HEK293T (cell line): ENCODE measurements at places on chromosomes 6 and 20.

DNA sequence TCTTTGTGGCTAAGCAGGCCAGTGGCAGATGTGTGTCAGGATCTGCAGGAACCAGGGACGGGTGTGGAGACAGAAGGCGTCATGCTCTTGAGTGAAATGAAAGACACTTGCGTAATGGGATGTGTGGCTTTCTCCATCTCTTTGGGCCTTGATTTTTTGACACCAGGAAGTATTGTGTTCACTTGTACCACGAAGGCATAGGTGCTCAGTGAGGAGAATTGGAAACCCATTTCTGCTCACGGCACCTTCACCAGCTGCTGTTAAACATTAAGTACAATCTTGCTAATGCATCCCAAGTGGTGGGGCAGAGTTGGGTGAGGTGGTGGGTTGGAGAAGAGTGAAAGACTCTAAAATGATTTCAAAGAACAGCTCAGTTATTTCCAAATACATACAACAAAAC, 30.0 kb downstream of the GJA10 start:
- no peak for DNase-seq

GRCh38 chr20:10919396-10920140, 245.8 kb upstream of the JAG1 start:
- DNase-seq = no peak

DNA sequence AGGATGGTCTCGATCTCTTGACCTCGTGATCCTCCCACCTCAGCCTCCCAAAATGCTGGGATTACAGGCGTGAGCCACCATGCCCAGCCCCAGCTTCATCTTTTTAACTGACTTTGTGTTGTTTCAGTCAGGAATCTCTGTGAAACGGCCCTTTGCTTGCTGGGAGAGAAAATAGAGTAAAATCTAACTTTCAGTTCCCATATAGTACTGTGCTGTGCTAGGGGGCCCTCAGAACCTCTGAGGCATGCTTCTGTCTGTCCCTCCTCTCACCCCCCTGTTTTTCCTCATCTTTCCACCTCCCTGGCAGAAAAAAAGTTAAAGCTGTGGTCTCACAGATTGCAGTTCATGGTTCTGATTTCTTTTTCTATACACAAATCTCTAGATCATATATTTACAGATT, 48.4 kb downstream of the LRP11 start:
- DNase-seq = no peak

DNA sequence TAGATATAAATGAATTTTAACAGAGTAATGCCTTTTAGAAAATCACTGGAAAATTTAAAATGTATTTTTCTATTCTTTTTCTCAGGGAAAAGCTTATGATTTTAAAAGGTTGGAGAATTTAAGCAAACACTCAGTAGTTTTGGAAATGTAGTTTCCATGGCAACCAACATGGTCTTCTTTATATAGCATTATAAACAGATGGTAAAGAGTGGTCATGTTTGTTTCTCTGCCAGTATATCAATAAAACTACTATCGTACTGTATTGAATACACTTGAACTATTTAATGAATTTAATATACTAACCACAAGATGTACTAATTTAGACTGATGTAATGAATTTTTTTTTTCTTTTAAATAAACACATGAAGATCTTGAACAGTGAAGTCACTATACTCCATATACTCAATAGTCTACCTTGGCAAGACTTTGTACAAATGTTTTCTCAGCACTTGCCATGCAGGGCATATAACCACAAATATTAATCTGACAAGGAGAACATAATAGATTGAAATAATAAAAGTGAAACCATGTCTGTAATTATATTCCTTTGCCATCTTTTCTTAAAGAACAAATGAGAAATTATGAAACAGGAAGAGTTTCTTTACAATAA, 105.5 kb downstream of the PDSS2 start:
- no peak for DNase-seq

DNA sequence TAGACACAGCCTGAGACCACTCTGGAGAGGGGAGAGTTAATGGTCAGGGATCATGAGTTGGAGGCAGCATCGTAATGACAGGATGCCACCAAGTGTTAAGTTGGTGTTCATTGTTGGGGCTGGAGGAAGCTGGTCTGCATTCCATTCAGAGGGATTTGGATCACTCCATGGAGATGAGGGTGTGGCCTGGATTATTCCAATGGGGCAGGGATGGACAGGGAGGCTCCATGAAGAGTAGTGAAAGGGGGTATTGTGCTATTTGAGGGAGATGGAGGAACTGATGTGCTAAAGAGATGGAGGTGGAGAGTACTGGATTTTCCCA, 1.1 kb downstream of the SAPCD1 start:
- no peak for DNase-seq

GRCh38 chr6:168581706-168582105, 140.7 kb downstream of the SMOC2 start:
- DNase-seq = no peak

GRCh38 chr20:36355469-36356171, 49.5 kb downstream of the DLGAP4 start:
- DNase-seq = no peak

DNA sequence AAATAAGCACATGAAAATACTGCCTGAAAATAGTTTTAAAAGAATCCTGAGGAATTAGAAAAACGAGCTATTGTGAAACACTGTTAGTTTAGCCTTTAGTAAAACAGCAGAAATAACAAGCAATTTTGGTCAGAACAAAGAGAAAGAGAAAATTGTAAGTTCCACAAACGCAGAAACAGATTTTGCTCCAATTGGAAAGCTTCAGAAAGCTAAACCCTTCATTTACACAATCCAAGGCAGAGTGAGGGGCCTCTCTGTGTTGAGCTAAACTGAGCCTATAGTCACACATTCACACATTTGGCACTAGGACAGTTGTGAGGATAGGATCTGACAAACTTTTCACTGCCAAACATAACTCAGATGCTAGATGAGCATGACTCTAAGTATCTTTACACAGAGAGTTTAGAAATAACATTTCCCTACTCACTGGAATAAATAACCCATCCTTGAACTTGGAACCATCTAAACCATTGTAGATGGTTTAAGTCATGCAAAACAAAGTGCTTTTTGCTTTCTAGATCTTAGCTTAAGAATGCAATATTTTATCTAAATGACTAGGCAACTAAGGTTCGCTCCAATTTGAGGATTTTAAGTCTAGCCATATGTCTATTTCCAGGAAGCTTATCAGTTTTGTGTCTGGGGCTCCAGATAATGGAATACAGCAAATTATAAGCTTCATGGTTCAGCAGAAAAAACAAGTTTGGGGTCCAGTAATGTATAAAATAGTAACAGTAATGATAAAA, 122.6 kb downstream of the SGK1 start:
- DNase-seq = no peak

- DNase-seq = peak; percentile 34
These were observed 154.7 kb upstream of the LAMP5 start for GRCh38 chr20:9359561-9360308.

DNA sequence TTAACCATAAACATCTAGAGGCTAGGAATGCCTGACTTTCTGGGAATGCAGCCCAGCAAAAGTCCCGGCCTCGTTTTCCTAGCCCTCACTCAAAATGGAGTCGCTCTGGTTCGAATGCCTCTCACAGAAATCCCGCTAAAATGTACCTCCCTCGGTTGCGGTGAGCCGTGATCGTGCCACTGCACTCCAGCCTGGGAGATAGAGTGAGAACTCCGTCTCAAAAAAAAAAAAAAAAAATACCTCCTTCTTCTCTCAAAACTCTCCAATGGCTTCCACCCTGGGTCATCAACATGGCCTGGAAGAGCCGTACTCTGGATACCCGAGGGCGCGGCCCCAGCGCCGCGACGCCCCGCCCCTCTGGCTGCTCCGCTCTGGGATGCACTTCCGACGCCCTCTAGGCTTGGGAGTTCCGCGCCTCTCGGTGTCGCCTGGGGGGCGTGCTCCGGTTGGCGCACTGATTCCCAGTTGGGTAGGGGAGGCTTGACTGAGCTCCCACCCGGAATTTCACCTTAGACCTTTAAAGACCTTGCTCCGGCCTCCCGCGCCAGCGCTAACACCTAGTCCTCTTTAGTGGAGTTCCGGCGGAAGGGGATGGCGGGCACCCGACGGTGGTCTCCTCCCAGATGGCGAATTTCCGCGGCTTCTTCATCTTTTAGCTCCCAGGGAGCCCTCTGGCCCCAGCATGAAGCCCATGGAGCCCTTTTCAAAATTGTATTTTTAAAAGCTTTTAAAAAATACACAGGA, 12.3 kb downstream of the HMGN4 start:
- no peak for DNase-seq

DNA sequence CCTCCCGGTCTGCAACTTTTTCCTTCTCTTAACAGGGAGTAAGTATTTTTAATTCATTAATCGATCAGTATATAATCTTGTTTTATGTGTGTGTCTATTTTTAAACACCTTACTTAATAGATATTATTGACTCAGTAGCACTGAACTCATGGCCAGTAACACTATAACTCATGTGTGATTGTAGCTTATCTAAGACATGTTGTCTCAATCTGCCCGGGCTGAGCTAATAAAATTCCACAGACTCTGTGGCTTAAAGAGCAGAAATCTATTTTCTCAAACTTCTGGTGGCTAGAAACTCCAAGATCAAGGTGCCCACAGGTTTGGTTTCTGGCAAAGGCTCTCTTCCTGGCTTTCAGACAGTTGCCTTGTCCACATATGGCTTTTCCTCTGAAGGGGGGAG, 68.8 kb upstream of the TNFAIP3 start:
- no peak for DNase-seq

DNA sequence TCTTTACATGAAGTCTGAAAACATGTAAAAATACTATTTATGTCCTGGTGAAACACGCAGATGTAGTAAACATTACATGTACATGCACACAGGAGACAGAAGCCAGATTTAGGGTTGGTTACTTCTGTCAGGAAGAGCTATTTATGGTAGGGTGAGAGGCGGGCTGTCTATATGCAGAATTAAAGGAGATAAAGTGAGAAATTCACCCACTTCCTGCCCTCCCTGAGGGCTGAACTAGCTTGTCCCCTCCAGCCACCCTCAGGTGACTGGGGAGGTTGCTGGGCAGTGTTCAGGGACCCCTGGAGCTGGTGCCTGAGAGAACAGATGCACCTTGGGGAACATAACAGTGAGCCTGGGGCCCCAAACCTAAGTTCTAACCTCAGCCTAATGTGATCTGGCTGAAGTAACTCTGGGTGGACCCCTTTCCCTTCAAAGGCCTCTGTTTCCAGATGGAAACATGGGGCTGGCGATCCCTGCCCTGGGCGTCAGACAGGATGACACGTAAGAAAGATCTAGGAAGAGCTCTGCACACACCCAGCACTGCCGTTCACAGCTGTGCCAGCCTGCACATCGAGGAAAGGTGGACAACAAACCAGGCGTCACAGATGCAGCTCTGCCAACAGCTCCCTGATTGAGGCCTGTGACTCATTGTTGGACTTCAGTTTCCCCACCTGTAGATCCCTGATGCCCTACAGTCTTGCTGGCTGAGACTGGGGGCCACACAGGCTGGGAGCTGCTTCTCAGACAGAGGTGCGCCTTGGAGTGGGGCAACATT, 1.3 kb downstream of the PI16 start:
- no peak for DNase-seq

DNA sequence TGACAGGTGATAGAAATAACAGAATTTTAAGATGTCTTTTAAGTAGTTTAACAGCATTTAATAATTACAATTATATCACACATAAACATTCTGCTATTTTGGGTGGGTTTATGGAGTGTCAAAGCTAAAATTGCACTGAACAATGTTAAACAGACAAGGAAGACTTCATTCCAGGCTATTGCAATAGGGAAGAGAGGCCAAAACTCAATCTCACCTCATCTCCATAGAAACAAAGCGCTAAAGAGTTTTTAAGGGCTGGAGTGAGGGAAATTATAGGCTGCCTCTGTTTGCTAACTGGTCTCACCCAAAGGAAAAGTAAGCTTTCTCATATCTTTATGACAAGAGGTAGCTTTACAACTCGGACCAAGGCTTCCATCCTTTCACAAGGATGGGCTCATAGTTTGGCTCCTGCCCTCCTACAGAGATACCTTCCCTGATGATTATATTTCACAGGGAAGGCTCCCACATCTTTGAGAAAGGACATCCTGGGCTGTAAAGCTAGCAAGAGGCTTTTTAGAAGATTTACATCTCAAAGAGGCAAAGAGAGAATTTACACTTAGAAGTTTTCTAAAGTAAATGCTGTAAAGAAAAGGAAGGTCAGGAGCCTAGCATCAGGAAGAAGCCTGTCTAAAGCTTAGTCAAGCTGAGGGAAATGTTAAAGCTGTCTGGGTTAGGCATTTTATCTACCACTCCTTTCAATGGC, 350.2 kb upstream of the IMPG1 start:
- DNase-seq = no peak

- peak; percentile 16 for DNase-seq
These were observed at the start of gene ESR1 for GRCh38 chr6:151807513-151808370. TSS of gene ESR1 (plus strand) at chr6:151807682. CDS start at chr6:151807913, 231 bp downstream.

GRCh38 chr20:31722257-31723068, at the start of gene BCL2L1:
TSS of gene BCL2L1 (minus strand) at chr20:31722868. CDS start at chr20:31722218, 650 bp downstream.
- peak; percentile 78 for DNase-seq

GRCh38 chr20:36754656-36755222, 8.8 kb upstream of the NDRG3 start:
- peak; percentile 63 for DNase-seq

- DNase-seq = no peak
These were observed 142.8 kb downstream of the SMOC2 start for GRCh38 chr6:168583821-168584220.
